ENCODE measurements at places on chromosomes 6 and 20. TPM values are rescaled to one million over a fixed set of nuclear protein-coding genes. Genes with fewer than 3 reads are reported as not detected.
A peak's percentile ranks its signal among the peaks of the same experiment; 100 is the strongest.

TAF4 gene
- 3.1 TPM for total RNA-seq

DNA sequence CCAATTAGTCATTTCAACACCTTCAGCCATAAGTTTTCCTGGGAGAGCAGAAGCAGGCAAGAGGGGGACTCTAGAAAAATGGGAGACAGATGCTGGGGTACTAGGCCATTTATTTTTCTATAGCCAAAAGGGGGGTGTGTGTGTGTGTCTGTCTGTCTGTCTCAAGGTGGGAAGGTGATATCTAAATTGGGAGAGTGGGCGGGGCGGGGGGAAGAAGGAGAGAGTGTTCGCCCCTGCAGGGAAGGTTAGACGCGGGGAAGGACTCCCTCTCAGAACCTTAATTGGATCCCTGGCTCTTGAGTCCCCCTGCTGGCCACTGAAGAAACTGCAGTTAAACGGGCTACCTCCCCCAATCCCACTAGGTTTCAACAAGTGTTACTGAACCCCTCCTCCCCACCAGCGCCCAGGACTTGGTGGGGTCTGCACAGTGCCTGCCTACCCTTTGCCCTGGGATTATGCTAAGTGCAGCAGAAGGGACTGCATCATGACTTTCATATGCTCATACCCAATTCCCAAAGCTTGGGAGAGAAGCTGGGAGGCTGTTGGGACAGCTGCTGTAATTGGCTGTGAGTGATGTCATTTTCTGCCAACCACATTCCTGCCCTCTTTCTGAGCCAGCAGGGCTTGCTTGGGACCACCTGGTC is 45.8 kb downstream of the FOXP4 start:
- DNase-seq: no peak

DNA sequence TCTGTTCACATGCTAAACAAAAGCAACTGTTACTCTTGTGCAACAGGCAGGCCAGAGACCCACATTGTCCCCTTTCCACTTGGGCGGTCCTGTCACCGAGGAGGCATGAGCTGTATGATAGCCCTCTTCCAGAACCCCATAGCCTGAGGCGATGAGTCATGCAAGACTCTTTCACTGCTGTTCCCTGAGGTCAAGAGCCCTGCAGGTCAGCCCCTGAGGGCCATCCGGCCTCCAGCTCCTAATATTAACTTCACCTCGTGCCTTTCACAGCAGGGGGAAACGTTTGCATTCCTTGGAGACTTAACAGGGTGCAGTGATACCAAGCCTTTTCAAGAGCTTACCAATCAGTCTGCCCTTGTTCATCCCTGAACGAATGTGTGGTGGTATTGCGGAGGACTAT is 253.3 kb upstream of the ECI2 start:
- no peak for DNase-seq

DNA sequence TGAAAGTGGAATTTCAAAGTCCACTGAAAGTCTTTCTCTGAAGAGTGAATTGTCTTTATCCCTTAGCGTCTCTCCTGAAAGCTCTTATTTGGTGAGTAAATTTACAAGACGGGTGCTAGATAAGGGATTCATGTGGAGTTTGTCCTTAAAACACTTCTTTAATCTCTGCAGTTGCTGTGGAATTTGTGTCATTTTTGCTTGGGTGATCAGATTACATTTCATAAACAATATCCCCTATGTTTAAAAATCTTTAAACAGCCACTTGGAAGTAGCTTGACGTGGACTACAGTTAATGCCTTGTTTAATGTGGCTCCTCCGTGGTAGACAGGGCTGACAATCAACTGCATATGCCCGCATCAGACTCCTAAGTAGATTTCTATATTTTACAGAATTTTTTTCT is 175.4 kb upstream of the ZNF217 start:
- no peak for DNase-seq

GRCh38 chr6:30889921-30890645 is 5.8 kb downstream of the DDR1 start:
- DNase-seq: no peak

DNA sequence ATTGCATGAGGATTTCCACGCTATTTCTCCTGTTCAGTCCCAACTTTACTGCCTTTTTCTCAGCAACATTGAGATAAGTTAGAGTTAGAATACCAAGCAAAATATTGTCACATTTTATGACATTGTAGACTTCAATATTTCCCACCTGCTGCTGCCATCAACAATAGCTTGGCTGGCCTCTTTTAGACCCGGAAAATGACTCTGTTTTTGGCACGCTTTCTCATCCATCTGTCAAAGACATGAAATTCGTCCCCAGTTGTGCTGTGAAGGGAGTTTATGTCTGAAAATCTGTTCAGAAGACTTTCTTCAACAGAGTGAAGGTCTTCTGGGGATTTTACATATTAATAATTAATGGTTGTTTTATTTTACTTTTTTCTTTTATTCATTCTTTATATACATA is 857.3 kb downstream of the FRK start:
- DNase-seq: no peak

COQ3 gene
- 5.8 TPM for total RNA-seq

DNA sequence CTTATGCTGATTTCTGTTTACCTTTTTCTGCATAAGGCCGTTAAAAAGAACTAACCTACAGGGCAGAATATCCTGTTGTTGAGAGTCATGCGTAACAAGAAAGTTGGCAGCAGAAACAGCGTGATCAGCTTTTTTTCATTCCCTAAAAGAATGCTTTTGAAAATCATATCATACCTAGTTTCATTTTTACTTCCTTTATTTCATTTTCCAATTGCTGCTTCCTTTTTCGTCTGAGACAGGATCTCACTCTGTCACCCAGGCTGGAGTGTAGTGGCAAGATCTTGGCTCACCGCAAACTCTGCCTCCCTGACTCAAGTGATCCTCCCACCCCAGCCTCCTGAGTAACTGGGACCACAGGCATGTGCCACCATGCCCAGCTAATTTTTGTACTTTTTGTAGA is 4.1 kb downstream of the CALHM6 start:
- DNase-seq: no peak

CLPSL2 gene
- total RNA-seq: not detected

- DNase-seq: no peak
These were observed at the start of gene CST11 for GRCh38 chr20:23452776-23453175. Gene CST11, minus strand, starts transcription at chr20:23452876. Its CDS starts 65 bp downstream, at chr20:23452811.

GRCh38 chr6:89215391-89215790 is 1.8 kb downstream of the GABRR1 start:
- no peak for DNase-seq

GRCh38 chr6:104858642-104859041 is 1.1 kb downstream of the HACE1 start:
- DNase-seq: no peak

RNF114 gene
- total RNA-seq: 33.2 TPM

RIPOR2 gene
- total RNA-seq: not detected

NNAT gene
- total RNA-seq: not detected

ZBP1 gene
- not detected for total RNA-seq

DNA sequence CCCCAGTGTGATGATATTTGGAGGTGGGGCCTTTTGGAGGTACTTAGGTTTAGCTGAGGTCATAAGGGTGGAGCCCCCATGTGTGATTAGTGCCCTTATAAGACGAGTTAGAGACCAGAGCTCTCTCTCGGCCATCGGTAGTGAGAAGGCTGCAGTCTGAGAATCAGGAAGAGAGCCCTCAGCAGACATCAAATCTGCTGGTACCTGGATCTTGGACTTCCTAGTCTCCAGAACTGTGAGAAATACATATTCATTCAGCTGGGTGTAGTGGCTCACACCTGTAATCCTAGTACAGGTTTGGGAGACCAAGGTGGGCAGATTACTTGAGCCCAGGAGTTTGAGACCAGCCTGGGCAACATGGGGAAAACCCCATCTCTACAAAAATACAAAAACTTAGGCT is 48.7 kb upstream of the DDR1 start:
- no peak for DNase-seq

DNA sequence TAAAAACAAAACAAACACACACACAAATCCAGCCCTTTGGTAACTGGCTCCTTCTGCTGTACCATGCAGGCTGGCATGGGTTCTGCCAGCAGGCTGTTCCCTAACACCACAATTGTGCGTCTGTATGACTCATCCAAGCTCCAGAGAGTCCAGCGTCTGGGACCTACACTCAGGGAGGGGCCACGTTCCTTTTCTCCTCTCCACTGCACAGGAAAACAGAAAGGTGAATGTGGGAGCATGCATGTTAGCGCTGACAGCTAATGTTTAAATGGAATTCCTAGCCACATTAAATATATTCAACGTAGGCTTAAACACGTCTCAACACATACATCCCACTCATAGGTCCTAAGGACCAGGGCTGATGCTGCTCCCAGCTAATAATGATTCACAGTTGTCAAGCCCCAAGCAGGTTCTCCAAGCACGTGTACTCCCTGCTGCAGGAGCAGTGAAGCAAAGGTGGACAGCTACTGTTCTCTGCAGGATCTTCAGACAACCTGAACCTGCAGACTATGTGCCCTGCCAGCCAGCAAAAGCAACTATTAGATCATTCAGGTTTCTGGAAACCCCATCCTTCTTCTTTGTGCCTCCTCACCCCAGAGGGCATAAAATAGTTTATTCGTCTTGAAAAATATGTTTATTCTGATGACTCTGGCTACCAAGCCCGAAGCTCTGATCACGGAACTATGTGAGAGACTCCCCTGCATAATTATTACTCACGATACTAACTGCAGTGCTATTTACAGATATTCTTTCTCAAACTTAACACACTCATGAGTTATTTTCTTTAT is 20.9 kb downstream of the MAP1LC3A start:
- DNase-seq: peak; percentile 41

ARMH2 gene
- total RNA-seq: not detected

GRCh38 chr6:45562171-45562570 is 184.4 kb upstream of the SUPT3H start:
- DNase-seq: no peak

OTOR gene
- not detected for total RNA-seq

MARCKS gene
- 171 TPM for total RNA-seq

- no peak for DNase-seq
These were observed 51.9 kb upstream of the MRPS10 start for GRCh38 chr6:42269553-42269952.

PPIL1 gene
- total RNA-seq: 35.1 TPM

DNA sequence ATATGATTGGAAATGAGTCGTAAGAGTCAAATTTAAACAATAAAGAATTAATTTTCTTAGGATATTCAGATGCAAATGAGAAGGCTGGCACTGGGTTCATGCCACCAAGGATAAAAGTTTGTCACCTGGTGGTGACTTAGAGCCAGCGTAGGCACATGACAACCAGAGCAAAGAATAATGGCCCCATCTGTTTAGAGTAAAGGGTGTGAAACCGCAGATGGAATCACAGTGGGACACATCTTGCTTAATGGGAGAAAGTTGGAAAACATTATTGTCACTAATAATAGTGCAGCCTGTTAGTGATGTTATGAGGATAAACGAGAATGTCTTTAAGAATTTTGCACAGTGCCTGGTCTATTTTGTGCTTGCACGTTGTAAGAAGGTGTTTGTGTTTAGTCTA is 727.8 kb downstream of the QKI start:
- DNase-seq: no peak

All from pulmonary artery endothelial cell (primary cell).